ENCODE measurements at places on chromosomes 2 and 18.
A peak's percentile ranks its signal among the peaks of the same experiment; 100 is the strongest.

GRCh38 chr2:237259201-237259600 is 154.8 kb downstream of the COL6A3 start:
- DNase-seq: no peak

DNA sequence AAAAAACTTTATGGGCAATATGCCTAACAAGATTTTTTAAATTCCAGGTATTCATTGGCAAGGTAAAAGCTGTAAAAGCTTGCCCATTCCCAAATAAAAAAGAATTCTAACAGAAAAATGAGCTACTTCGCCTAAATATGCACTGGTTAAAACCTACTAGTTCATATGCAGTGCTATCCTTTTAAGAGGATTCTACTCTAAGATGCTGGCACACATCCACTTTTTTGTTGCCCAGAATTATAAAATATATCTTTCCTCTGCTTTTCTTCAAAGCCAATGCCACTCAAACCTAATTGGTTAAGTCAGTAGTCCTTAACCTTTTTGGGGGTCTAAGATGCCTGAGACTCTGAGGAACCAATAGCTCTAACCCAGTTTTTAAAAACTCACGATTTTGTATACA is 3.2 kb downstream of the XPO1 start:
- no peak for DNase-seq

DNA sequence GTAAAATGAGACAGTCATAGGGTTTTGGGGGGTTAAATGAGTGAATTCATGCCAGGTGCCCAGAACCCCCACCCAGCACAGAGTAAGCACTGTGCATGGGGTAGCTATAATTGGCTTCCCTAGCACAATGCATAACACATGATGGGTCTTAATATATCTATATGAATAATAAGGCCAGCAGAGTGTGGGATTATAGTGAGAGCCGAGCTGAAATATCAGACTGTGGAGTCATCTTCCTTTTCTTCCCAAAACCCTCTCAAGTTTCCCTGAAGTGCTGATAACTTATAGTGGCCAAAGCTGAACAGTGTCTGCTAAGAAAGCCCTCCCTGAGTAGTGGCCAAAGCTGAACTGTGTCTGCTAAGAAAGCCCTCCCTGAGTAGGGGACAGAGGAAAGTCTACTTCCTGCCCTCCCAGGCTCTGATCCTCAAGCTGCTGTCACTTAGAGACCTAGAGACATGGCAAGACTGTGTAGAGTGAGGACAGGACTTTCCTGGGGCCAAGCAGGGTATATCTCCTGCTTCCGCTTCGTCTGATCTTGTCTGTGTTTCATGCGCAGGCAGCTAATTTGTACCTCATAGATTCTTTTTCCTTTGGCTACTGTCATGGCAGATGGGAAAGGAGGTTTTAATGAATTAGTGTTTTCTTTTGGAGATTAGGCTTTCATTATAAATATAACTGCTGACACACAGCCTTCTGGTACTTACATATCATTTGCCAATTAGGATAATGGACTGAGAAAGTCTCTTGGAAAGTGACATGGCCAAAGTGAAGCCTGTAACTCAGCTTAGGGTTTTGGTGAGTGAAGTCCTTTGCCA is 94.9 kb downstream of the FHOD3 start:
- DNase-seq: no peak

DNA sequence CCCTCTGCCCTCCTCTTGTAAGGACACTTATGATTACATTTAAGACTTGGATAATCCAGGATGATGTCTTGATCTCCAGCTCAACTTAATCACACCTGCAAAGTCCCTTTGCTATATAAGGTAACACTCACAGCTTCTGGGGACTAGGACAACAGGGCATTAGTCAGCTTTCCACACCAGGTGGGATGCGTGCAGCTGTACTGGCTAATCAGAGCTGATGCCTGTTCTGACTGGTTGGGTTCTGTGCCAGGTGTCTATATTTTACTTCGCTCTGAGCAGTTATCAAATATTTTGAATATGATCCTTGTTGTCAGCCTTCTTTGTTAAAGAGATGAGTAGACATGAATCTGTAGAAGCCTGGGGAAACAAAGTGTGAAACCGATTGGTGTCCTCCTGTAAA is 115.5 kb upstream of the ATP8B1 start:
- DNase-seq: no peak

DNA sequence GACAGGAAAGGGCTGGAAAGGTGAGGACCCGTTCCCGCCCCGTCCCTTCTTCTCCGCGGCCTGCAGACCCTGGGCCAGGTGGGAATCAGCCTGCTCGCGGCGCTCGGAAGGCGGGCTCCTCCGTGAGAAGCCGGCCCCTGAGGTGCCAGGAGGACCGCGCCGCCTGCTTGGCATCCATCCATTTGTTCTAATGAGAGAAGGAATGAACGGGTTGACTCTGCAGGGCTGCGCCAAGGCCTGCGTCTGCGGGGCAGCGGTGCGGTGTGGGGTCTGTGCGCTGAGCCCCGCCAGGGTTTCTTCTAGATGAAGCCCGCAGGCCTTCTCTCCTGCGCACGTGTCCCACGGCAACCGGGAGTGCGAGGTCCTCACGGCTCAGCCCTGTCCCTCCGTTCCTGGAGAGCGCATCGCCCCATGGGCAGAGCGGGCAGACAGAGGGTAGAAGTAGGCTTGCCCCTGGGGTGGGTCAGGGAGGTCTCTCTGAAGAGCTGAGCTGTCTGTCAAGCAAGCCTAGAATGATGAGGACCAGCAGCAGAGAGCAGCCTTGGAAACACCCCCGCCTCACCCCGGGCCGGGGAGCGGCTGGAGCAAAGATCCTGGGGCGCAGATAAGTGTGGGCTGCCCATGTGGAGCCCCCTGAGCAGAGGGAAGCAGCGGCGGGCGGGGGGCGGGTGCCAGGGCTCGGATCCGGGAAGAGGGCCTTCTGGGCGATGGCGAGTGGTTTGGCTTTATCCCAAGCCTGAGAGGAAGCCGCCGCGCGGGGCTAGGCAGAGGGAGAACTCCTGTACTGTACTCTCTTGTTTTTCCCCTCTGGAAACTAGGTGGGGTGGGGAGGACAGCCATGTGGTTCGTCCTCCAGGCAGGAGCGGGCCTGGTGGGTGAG is 27.9 kb upstream of the HS6ST1 start:
- DNase-seq: no peak

GRCh38 chr2:182280118-182280517 is 146.7 kb downstream of the PDE1A start:
- no peak for DNase-seq

DNA sequence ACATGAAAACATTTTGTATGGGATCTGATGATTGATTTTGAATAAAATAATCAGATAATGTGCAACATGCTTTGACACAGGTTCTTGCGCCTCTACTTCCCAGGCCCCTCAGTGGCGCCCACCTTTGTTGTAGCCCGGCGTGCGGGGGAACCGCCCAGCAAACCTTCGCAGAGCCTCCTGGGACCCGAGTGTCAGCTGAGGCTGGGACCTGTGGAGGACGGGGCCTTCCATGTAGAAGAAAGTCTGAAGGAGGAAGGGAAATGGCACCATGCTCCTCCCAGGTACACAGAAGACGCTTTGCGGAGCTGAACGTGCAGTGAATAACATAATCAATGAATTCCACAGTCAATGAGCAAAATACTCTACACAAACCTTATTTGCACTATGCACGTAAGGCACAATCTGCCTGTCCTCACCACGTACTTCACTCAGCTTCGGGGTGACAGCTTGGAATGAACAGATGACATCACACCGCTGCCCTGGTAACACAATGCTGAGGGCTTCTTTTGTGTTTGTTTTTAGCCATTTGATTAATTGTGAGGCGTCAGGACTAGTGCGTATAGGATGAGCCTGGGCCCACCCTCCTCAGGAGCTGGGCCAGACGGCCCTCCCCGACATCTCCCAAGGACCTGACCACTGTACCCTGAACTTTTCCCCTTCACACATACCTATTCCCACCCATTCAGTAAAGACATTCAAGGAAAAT is 78.1 kb downstream of the TWIST2 start:
- no peak for DNase-seq

- DNase-seq: no peak
Measured at GRCh38 chr18:23342506-23342905, 110.6 kb upstream of the RIOK3 start.

GRCh38 chr2:121185571-121186074 is 99.4 kb downstream of the TFCP2L1 start:
- no peak for DNase-seq

GRCh38 chr2:233247744-233248143 is 3.7 kb upstream of the ATG16L1 start:
- peak; percentile 12 for DNase-seq

DNA sequence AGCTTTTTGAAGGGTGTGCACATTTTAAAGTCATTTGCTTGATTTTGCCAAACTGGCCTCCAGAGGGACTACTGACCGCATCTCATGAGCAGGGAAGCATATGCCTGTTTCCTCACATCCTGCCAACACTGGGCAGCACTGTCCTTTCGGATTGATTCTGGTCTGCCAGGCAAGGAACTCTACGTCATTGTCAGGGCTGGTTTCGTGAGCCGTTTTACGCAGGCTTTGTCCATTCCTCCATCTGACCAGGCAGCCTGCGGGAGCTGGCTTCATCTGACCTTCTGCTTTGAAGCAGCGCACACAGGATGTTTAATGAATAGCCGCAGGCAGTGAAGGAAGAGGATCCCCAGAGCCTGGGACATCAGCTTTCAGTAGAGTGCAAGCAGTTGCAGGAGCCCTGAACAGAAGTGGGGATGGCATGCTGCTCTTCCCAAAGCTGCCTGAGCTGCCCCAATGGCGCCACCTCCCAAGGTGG is 46.3 kb upstream of the SEMA4C start:
- DNase-seq: no peak

- no peak for DNase-seq
Measured at GRCh38 chr18:63819786-63820185, 44.6 kb downstream of the SERPINB7 start.

DNA sequence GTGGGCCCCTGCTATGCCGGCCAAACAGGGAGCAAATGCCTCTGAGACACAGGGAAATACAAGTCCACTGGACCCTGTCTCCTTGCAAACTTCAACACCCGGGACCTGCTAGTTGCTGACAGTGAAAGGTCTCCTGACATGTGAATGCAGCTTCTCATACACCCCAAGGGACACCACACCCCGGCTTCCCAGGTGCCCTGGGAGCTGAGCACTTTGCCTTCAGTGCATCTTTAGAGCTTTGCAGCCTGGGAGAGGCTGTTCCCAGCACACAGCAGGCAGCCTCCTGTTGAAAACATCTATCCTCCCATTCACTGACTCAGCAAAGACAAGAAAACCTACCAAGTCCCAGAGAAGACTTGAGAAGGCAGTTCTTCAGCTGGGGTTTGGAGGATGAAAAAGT is 143.4 kb downstream of the COL6A3 start:
- DNase-seq: no peak

GRCh38 chr2:177231270-177231669 is 18.7 kb downstream of the HNRNPA3 start:
- no peak for DNase-seq

DNA sequence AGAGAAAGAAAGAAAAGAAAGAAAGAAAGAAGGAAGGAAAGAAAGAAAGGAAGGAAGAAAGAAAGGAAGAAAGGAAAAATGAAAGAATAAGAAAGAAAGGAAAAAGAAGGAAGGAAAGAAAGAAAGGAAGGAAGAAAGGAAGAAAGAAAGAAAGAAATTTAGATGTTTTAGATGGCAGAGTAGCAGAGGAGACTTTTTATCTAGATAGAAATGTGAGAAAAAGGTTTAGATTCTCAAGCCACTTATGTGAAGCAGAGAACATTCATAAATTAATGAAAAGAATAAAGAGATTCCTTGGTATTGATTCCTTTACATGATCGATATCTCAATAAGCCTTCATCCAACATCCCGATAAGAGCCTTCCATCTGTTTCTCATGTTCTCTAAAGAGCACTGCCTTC is 513.5 kb downstream of the CNTNAP5 start:
- DNase-seq: no peak

- no peak for DNase-seq
Measured at GRCh38 chr18:23538870-23539269, 35.6 kb downstream of the RMC1 start.
